ENCODE measurements at places on chromosomes 6 and 20. TPM values are rescaled to one million over a fixed set of nuclear protein-coding genes. Genes with fewer than 3 reads are reported as not detected.

DNA sequence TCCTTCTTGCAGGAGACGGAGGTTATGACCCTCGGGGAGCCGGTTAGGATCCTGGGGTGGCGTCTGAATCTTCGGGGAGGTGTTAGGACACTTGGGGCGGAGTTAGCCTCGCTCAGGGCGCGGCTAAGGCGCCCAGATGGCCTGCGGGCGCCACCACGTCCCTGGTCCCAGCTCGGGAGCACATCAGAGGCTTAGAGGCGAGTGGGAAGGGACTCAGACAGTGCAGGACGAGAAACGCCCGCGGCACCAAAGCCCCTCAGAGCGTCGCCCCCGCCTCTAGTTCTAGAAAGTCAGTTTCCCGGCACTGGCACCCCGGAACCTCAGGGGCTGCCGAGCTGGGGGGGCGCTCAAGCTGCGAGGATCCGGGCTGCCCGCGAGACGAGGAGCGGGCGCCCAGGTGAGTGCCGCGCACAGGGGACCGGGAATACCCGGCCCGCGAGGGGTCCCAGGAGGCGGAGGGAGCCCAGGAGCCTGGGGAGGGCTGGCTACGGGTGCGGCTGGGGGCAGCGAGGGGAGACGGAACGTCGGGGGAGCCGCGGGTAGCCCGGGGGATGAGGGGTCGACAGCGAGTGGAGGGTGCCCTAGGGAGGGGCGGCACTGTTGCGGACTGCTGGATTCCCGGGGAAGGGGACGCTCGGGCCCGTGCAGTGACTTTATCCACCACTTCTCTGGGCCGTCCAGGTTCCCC is at the start of gene HCK:
Gene HCK (plus strand): TSS at position 153 of the 688 bp plus-strand sequence.
- no peak within 1 kb of the TSS for H3K4me3 ChIP-seq
- peaks cover 15% of the 10 kb centered on the region for H3K4me1 ChIP-seq

DNA sequence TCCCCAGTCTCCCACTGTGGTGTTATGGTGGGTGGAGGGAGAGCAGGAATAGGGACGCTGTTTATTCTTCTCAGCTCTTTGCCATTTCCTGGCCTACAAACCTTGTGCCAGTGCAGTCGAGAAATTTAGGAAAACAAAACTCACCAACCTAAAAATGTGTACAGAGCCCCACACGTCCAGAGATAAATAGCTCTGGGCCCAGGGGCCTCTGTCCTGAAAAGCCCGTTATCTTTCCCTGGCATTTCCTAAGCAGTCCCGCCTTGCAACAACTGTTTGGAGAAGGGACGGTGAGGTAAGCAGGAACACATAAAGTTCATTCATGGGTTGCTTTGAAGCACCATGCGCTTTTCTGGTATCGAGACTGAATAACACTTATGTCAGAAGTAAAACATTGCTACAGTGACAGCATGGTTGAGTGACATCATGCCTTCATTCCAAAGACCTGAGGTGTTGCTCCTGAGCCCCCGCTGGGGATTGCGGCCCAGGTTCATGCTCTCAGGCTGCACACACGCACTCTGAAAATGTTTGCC is 80.1 kb upstream of the NXT1 start:
- no peak for DNase-seq
- H3K4me1 ChIP-seq = no peaks in the 10 kb centered on the region
- H3K27ac ChIP-seq = no peak overlapping the region
- no peaks in the 10 kb centered on the region for H3K36me3 ChIP-seq
- no peak overlapping the region for H3K4me3 ChIP-seq

Gene FAM162B
- total RNA-seq = not detected

Gene POM121L2
- total RNA-seq = not detected

Gene SLC2A4RG
- total RNA-seq = 97.3 TPM

Gene PTPRT
- total RNA-seq = not detected

DNA sequence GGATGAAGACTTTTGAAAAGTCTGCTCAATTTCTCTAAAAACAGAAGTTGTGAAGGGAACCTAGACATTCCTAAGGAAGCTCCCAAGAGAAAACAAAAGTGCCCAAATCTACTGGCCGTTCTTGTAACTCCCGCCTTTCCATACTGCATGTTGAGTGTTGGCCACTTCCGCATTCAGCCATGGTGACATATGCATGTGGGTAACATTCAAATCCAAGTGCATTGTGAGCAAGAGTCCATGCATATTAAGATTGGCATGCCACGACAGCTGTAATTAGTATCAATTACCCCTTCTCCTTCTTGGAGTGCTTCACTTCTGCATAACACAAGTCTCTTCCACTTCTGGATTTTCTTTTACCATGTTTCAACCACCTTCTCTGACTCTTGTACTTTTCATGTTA is 8.4 kb downstream of the SLC35D3 start:
- H3K27me3 ChIP-seq = peaks cover 15% of the 10 kb centered on the region
- H3K4me3 ChIP-seq = no peak overlapping the region
- no peak for DNase-seq
- H3K4me1 ChIP-seq = no peaks in the 10 kb centered on the region
- no peaks in the 10 kb centered on the region for H3K36me3 ChIP-seq

Gene PPIL6
- total RNA-seq = 0.47 TPM

- no peak for DNase-seq
- peaks cover 5% of the 10 kb centered on the region for H3K27me3 ChIP-seq
- no peaks in the 10 kb centered on the region for H3K4me1 ChIP-seq
- no peak overlapping the region for H3K27ac ChIP-seq
- H3K4me3 ChIP-seq = no peak overlapping the region
These were observed 84.1 kb downstream of the PRND start for GRCh38 chr20:4805663-4806449.

DNA sequence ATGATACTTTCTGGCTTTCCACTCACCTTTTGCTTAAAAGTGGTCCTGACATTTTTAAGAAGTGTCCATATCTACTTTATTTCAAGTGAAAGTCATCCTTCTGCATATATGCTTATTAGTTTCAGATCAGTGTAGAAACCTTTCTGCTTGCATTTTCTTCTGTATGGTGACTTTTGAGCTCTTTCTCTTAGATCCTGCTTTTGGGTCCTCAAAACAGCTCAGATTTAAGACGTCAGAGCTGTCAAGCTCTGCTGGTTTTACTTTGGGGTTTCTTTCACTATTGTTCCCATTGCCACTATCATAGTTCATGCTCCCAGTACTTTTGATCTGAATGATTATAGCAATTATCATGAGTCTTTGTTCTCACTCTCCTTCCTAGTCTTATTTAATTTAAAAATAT is 41.7 kb downstream of the BCKDHB start:
- no peaks in the 10 kb centered on the region for H3K27me3 ChIP-seq
- H3K36me3 ChIP-seq = no peaks in the 10 kb centered on the region
- H3K4me3 ChIP-seq = no peak overlapping the region
- no peak for DNase-seq

DNA sequence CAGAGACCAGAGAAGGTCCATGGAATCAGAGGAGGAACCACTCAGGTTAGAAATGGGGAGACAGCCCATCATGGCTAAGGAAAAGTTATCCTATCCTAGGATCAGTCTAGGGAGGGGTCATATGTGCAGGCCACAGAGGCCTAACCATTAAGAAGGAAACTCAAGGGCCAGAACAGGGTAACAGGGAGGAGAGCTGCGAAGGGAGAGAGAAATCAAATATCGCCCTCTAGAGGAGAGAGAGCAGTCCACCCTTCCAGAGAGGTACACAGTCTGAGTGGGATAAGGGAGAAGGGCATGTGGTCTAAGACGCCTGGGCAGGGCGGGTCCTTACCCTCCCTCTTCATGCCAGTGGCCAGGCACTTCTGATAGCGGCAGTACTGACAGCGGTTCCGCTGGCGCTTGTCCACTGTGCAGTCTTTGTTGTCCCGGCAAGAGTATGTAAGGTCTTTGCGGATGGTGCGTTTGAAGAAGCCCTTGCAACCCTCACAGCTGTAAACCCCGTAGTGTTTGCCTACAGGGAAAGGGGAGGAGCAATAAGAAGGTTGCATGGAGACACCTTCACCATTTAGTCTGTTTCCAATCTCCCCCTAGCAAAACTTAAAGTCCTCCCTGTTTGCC is 2.9 kb downstream of the RXRB start:
- H3K36me3 ChIP-seq = peaks cover 49% of the 10 kb centered on the region
- peak; percentile 70 for DNase-seq
- no peak overlapping the region for H3K27ac ChIP-seq
- H3K4me3 ChIP-seq = no peak overlapping the region
- H3K27me3 ChIP-seq = no peaks in the 10 kb centered on the region

DNA sequence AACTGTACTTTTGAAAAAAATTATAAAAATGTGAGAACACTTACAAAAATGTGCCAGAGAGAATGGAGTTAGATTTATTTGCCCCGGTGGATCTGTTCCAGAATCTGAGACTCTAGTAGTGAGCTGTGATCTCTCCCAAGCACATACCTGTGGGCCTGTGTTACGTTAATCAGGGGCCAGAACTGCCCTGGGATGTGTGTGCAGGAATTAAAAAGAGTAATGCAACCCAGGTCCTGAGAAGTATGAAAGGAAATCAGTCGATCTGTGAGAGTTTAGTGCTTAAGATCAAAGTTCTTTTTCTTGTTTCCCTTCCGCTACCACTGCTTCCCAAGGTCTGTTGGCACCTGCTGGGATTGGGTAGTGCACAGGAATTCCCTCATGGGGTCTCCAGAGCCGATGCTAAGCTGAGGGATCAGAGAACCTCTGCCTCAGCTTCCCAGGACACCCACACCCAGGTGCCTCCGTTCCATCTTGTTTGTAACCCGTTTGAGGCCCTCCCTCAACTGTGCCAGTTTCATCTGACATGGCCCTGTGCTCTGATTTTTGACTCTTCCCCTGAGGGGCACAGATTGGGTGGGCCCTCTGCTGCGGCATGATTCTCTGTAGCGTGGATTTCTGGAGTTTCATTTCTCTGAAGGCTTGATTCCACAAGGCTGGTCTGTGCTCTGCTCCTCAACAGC is 87.7 kb downstream of the RREB1 start:
- H3K4me3 ChIP-seq = no peak overlapping the region
- peak overlapping the region; percentile 62 for H3K27ac ChIP-seq
- no peaks in the 10 kb centered on the region for H3K27me3 ChIP-seq
- H3K4me1 ChIP-seq = peaks cover 38% of the 10 kb centered on the region
- peaks cover 76% of the 10 kb centered on the region for H3K36me3 ChIP-seq

Gene EPB41L1
- total RNA-seq = 2.6 TPM

DNA sequence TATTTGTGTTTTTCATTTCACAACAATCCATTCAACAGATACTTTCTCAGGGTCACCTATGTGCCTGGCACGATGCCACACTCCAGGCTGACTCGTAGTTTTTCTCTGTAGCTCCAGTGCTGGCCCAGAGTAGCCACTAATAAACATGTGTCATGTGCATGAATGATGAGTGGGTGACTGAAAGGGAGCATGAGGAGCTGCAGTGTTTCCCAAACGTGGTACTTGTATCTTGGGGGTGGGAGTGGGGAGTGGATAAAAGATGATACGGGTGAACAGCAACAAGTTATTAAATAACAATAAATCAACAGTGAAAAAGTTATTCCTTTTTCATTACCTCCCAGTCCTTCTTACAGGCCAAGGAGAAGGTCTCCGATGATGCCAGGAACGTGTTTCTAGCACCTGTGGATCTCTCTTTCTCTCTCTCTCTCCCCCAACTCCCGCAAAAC is 17.1 kb downstream of the SRXN1 start:
- no peak for DNase-seq
- H3K27me3 ChIP-seq = peaks cover 23% of the 10 kb centered on the region
- H3K4me3 ChIP-seq = no peak overlapping the region
- no peaks in the 10 kb centered on the region for H3K36me3 ChIP-seq
- no peaks in the 10 kb centered on the region for H3K4me1 ChIP-seq

DNA sequence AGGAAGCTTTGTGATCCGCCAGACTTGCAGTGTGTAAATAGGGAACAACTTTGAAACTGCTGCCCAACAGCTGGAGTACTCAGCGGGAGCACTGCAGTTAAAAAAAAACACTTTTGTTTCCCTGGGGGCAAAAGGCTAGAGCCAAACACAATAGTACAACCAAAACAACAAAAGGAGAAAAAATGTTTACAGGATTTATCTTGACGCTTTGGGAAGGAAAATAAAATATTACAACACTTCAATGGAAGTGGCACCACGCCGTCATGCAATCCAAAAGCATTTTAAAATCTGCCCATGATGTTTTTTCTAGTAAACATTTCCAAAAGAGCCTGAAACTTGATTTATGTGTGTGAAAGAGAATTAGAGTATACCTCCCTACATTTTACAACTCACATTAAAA is 26.0 kb downstream of the PTPRK start:
- H3K27me3 ChIP-seq = no peaks in the 10 kb centered on the region
- H3K27ac ChIP-seq = no peak overlapping the region
- no peaks in the 10 kb centered on the region for H3K36me3 ChIP-seq
- DNase-seq = no peak
- no peak overlapping the region for H3K4me3 ChIP-seq

DNA sequence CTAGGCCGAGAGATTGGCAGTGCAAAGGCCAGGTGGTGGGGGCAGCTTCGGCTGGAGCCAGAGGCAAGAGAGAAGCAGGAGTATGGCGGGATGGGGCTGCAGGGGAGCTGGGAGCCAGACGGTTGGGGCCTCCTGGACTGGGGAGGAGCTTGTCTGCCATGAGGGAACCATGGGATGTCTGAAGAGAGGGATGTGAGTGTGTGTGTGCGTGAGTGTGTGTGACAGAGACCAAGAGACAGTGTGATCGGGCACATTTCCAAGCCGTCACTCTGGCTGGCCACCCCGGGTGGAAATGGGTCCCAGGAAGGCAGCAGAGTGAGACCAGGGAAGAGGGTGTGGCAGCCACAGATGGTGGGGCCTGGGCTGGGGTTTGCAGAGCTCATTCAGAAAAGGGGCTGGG is 13.8 kb downstream of the PHACTR3 start:
- no peaks in the 10 kb centered on the region for H3K27me3 ChIP-seq
- no peak overlapping the region for H3K4me3 ChIP-seq
- no peak for DNase-seq

- H3K27me3 ChIP-seq = no peaks in the 10 kb centered on the region
- H3K36me3 ChIP-seq = no peaks in the 10 kb centered on the region
- H3K27ac ChIP-seq = no peak overlapping the region
- DNase-seq = no peak
These were observed 37.3 kb upstream of the UST start for GRCh38 chr6:148709577-148709976.

DNA sequence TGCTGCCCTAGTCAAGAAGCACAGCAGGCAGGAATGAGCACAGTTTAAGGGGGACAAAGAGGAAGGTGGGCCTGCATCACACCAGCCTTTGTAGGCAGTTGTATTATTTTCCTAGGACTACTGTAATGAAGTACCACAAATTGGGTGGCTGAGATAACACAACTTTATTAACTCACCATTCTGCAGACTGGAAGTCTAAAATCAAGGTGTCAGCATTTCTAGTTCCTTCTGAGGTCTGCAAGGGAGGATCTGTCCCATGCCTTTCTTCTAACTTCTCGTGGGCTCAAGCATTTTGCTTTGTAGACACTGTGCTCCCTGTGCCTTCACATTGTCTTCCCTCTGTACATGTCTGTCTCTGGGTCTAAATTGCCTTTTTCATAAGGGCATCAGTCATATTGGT is 488.5 kb upstream of the JARID2 start:
- no peaks in the 10 kb centered on the region for H3K27me3 ChIP-seq
- no peak for DNase-seq
- H3K36me3 ChIP-seq = no peaks in the 10 kb centered on the region

DNA sequence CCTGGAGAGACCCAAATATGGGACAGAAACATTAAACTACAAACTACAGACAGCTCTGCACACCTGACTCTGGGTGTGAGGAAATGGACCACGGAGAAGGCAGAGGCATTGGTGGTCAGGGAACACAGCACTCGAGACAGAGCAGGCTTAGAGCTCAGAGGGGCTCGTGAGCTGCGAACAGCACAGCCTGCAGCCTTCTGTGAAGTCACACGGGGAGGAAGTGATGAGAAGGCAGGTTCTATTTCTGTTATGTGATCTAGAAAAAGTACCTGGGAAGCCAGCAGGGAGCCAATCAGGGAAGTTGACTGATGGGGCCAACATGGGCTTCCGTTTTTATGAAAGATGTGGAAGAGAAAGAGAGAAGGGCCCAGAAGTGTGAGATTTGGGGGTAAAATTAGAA is 88.9 kb upstream of the SNAP25 start:
- no peaks in the 10 kb centered on the region for H3K4me1 ChIP-seq
- H3K27me3 ChIP-seq = no peaks in the 10 kb centered on the region
- H3K27ac ChIP-seq = no peak overlapping the region
- H3K36me3 ChIP-seq = no peaks in the 10 kb centered on the region

All from K562 (cell line).